MG63 (cell line): ENCODE measurements at places on chromosomes 12 and 14. TPM values are rescaled to one million over a fixed set of nuclear protein-coding genes. Genes with fewer than 3 reads are reported as not detected.

FAR2 gene
- total RNA-seq, result 19.5 and 30.8 TPM in 2 replicates

NGB gene
- total RNA-seq, result not detected in 2 replicates

SERPINA9 gene
- not detected in 2 replicates for total RNA-seq

FGF6 gene
- not detected in 2 replicates for total RNA-seq

ZC2HC1C gene
- total RNA-seq, result 0.99 TPM in 1 of 2 replicates, not detected in the other

MFAP5 gene
- 39.0 and 54.5 TPM in 2 replicates for total RNA-seq

BAZ1A gene
- 20.4 and 21.8 TPM in 2 replicates for total RNA-seq

RDH5 gene
- total RNA-seq, result 3.1 and 5.0 TPM in 2 replicates

CCDC198 gene
- not detected in 2 replicates for total RNA-seq

IAPP gene
- total RNA-seq, result not detected in 2 replicates

PPP1R13B gene
- 2.4 and 5.6 TPM in 2 replicates for total RNA-seq

CCDC85C gene
- 19.9 and 22.2 TPM in 2 replicates for total RNA-seq

CMKLR1 gene
- 1.3 and 1.5 TPM in 2 replicates for total RNA-seq

SYCP3 gene
- not detected in 2 replicates for total RNA-seq

KRT75 gene
- total RNA-seq, result not detected in 2 replicates

KCNK13 gene
- total RNA-seq, result not detected in 2 replicates

SIX4 gene
- 2.0 and 3.1 TPM in 2 replicates for total RNA-seq

AICDA gene
- not detected in 2 replicates for total RNA-seq

RASSF3 gene
- total RNA-seq, result 10.1 and 10.3 TPM in 2 replicates

OAS2 gene
- total RNA-seq, result 6.0 and 22.3 TPM in 2 replicates

TMEM229B gene
- total RNA-seq, result 5.9 TPM in 1 of 2 replicates, not detected in the other

KCNA1 gene
- total RNA-seq, result not detected in 2 replicates

SPX gene
- 1.1 and 6.6 TPM in 2 replicates for total RNA-seq

P2RX2 gene
- total RNA-seq, result not detected in 2 replicates

EPS8 gene
- total RNA-seq, result 103 and 135 TPM in 2 replicates

PSMC1 gene
- 135 and 215 TPM in 2 replicates for total RNA-seq

KRT78 gene
- total RNA-seq, result not detected in 2 replicates

POTEM gene
- not detected in 2 replicates for total RNA-seq

ZC3H10 gene
- 3.5 and 5.3 TPM in 2 replicates for total RNA-seq

NOPCHAP1 gene
- 7.3 and 12.5 TPM in 2 replicates for total RNA-seq

PARPBP gene
- total RNA-seq, result 19.2 and 37.6 TPM in 2 replicates

RITA1 gene
- 34.4 and 38.6 TPM in 2 replicates for total RNA-seq

SIX6 gene
- not detected in 2 replicates for total RNA-seq

HOXC9 gene
- 1.9 and 7.9 TPM in 2 replicates for total RNA-seq

KRT2 gene
- not detected in 2 replicates for total RNA-seq

WNT1 gene
- total RNA-seq, result not detected in 2 replicates

SLC2A14 gene
- total RNA-seq, result not detected in 2 replicates

NINJ2 gene
- total RNA-seq, result 3.1 TPM in 1 of 2 replicates, not detected in the other

TCL1B gene
- total RNA-seq, result not detected in 2 replicates

CLEC7A gene
- total RNA-seq, result not detected in 2 replicates

GPR84 gene
- total RNA-seq, result not detected in 2 replicates

GUCY2C gene
- total RNA-seq, result not detected in 2 replicates

C1S gene
- 21.2 and 32.6 TPM in 2 replicates for total RNA-seq

FAM181A gene
- total RNA-seq, result not detected in 2 replicates

PTPRB gene
- total RNA-seq, result 0.27 and 1.1 TPM in 2 replicates
